Type B pancreatic cell (in vitro differentiated cells): ENCODE measurements at places on chromosomes 6 and 20.
A peak's percentile ranks its signal among the peaks of the same experiment; 100 is the strongest.

DNA sequence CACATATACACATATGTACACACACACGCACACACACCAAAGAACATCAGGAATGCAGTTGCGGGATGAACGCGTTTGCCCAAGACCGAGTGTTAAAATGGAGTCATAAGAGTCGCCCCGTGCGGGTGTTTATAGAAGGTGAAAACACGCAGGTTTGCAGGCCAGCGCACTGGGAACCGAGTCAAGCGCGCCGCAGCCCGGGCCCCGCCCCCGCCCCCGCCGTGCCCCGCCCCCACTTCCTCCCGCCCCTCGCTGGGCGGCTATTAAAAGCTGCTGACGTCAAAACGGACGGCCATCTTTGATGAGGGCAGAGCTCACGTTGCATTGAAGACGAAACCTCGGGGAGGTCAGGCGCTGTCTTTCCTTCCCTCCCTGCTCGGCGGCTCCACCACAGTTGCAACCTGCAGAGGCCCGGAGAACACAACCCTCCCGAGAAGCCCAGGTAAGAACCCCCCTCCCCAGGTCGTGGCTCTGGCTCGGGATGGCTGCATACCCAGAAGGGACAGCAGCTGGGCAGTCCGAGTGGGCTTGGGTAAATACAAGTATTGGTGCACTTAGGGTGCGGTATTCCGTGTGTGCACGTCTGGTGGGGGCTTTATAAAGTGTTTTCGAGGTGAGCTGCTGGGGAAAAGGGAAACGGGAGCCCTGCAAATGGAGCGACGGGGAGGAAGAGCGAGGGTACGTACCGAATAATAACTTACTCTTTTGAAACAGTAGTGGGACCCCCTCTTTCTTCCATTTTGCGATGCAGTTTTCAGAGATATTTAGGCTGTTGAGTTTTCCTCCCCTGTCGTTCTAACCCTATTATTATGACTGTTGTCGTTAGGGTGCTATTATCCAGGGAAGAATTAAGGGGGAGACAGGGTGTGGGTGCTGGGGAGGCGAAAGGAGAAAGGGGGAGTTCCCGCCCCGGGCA is at the start of gene SNAP25:
SNAP25 (plus strand) TSS at position 295 of the 916 bp plus-strand sequence. CDS start 56,662 bp downstream, outside the sequence.
- peak; percentile 84 for DNase-seq

GRCh38 chr20:14617123-14617522 is 279.7 kb upstream of the FLRT3 start:
- DNase-seq: no peak

DNA sequence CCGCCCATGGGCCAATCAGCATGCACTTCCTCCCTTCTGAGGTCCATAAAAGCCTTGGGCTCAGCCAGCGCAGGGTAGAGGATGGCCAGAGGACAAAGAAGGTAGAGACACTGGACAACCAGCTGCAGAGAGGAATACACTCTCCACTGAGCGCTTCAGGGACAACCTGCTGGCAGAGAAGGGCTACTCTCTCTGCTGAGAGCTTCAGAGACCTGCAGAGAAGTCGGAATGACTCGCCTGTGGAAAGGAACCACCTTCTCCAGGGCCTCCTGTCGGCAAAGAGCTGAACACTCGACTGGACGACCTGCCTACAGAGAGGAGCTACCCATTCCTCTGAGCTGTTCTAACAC is 31.4 kb upstream of the SLA2 start:
- DNase-seq: no peak

DNA sequence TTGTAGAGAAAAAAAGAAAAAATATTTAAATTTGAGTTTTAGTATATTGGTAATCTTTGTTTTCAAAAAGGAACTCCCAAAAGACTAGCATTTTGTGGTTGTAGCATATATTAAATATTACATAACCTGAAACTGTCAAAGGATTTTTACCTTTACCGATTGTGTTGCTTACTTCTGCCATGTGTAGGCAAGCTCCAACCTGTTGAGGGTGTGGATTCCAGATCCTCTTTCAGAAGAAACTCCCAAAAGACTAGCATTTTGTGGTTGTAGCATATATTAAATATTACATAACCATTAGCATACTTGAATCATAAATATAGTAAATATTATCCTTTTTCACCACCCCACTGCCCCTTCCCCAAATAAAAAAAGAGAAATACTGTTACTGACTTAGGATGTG is 3.2 kb downstream of the DSE start:
- DNase-seq: no peak

GRCh38 chr20:20806121-20807095 is 94.0 kb upstream of the RALGAPA2 start:
- DNase-seq: no peak

GRCh38 chr6:1285956-1286355 is 25.9 kb upstream of the FOXQ1 start:
- DNase-seq: no peak

- no peak for DNase-seq
Observed at GRCh38 chr6:40894962-40895799, 143.8 kb downstream of the UNC5CL start.

- no peak for DNase-seq
Observed at GRCh38 chr6:45923831-45924391, 91.7 kb downstream of the CLIC5 start.

DNA sequence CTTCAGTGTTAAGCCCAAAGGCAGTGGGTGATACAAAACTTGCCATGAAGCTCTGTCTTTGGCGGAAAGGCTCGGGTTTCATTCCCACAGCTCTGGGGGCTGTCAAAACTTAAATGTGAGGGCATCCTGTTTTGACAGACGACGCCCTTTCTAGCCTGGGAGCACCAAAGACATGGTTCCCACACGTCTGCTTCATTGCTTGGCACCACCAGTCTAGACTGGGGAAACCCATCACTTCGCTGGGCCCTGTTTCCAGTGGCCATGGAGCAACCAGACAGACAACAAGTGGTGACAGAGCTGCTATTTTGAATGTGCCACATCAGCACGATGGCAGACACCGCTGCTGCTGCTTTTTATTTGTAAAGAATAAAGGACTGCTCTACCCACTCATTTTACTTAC is 127.5 kb downstream of the SASH1 start:
- DNase-seq: no peak

DNA sequence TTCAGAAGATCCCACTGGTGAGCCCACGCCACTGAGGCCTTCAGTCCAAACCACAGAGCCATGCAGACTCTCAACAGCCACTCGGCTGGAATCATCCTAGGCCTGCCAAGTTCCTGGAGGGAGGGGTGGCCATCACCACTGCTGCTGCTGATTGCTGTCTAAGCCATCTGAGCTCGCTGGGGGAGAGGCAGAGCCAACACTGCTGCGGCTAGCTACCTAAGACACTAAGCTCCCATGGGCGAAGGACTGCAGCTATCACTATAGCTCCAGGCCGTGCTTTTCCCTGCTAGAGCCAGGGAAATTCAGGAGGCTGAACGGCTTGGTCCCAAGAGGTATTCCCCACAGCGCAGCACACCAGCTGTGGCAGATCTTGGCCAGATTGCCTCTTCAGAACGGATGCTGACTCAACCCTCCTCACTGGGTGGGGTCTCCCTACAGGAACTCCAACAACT is 73.6 kb downstream of the TBC1D32 start:
- DNase-seq: no peak

- no peak for DNase-seq
Observed at GRCh38 chr6:28606424-28607391, 81.0 kb downstream of the GPX5 start.

DNA sequence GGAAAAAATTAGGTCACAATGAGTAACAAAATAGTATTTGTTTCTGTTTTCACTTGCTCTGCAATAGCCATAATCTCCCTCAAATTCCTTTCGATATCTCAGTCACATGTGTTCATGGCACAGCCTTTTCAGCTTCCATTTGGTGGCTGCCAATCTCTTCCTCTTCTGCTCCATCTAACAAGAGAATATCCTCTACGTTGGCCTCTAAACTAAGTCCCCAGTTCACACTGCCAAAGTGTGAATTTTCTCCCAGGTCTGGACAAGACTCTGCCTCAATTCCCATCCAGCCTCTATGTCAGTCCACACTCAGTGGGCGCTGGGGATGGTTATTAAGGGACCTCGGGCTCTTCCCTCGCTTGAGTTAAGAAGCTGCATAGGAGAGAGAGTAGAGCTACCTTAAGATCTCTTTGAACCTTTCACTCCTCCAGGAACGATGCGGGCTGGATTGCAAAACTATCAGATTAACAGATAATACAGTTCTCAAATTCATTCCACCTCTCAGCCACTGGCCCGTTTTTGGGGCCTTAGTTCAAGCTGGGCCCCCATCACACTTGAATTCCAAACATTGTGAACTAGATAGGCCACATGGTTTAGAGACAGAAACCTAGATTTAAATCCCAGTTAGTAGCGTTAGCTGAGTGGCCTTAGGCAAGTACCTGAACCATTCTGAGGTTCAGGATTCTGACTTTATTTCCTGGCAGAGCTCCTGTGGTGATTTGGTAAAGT is 250.2 kb upstream of the QKI start:
- DNase-seq: no peak

- no peak for DNase-seq
Observed at GRCh38 chr6:16523606-16524379, 237.5 kb downstream of the ATXN1 start.

- no peak for DNase-seq
Observed at GRCh38 chr6:133165235-133165634, 75.9 kb upstream of the EYA4 start.

GRCh38 chr20:62409931-62410745 is 3.1 kb upstream of the CABLES2 start:
- DNase-seq: no peak

DNA sequence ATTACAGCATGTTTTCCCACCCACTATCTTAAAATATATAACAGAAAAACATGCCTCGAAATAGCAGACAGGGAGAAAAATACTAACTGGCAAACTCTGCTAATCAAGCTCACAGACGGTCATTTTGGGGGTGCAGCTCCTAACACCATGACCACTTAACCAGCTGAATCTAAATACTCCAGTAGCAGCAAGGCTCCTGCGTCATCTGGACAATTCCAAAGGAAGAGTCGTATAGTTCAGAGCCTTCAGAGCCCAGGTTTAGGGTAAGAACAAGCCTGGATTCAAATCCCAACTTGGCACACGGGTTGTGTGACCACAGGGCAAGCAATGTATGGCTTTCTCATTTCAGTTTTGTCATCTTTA is 81.3 kb upstream of the COL21A1 start:
- no peak for DNase-seq

DNA sequence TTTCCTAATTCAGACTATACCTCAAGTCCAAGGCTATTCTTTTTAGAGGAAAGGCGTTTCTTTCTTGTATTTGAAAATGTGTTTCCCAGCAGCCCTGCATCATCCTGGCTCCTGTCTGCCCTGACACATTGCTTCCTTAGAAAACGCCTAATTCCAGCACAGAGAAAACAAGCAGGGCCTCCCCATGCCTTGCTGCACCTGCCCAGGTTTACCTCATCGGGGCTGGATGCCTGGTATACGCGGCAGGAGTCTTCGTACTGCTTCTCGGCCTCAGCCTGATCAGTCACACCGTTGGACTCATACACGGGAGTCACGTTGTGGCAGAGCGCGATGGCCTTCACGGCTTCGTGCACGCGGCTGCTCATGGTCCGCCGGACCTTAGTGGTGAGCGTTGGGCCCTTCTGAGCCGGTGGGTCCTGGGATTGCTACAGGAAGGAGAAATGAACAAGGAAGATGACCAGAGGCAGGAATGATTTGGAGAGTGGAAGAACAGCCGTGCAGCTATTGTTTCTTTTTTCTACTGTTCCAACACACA is 111.4 kb downstream of the ATP9A start:
- no peak for DNase-seq

DNA sequence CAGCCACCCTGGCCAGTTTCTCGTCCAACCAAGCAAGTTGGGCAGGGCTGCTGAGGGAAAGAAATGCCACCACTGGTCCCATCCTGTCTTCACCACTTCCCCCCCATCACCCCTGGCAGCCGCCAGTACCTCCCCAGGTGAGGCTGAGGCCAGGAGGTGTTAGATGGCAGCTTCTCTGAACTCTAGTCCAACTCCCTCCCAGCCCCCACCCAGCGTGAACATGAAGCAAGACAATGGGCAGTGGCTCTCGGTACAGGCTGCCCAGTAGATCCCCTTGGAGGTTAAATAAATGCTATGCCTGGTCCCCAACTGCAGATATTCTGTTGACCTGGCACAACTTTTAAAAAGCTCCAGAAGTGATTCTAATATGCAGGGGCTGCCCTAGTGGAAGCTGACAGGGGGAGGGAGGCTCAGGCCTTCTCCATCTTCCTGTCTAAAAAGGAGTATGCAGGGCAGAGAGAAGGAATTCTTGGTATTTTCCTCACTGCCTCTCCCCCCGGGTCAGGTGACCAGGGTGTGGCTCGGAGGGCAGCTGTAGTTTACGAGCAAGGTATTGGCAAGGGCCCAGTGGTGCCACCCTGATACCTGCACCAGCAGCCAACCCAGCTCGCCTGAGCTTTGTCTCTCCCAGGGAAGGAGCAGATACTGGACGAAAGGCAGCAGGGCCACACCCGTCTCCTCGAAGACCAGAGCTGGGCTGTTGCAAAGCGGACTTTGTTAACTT is 25.7 kb downstream of the KCNK5 start:
- no peak for DNase-seq

DNA sequence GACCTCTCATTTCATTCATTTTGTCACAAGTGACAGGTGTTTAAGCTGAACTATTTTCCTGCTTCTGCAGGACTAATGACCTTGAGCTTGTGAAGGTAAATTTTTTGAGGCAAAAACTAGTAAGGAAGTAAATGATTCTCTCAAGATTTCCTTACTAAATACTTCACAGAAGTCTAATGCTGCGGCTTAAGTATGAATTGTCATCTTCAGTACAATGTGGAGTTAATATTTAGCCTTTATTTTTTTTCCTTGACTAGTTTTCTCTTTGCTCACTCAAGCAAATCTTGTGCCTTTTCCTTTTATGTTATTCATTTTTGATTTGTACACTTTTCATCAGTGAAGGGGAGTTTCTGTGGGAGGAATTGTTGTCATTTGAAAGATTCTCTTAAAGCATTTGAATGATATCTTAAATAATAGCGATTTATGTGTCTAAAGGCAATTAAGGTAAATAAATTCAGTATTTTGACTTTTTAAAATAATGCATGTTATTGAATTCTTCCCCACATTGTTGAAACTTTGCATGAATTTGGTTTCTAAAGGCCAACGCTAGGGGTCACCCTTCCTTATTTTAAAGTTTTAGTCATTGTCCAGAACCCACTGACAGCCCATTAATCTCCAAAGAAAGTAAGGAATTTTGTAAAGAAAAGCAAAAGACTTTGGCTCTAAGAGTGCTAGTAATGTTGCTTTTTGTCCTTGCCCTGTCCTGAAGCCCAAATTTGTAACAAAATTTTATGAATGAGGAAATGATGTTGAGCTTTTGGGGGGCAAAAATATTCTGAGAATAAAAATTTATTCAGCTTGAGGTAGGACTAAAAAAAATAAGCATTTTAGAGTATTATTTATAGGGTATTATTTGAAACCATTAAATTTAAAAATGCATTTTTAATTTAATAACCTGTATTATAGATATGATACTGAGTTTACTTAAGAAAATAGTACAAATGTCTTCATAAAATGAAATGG is 157.4 kb upstream of the LAMA2 start:
- no peak for DNase-seq

GRCh38 chr6:29097803-29098202 is 1.5 kb upstream of the OR2J1 start:
- no peak for DNase-seq

- no peak for DNase-seq
Observed at GRCh38 chr20:40578961-40579360, 110.1 kb downstream of the MAFB start.
